ENCODE measurements at places on chromosomes 6 and 20.

DNA sequence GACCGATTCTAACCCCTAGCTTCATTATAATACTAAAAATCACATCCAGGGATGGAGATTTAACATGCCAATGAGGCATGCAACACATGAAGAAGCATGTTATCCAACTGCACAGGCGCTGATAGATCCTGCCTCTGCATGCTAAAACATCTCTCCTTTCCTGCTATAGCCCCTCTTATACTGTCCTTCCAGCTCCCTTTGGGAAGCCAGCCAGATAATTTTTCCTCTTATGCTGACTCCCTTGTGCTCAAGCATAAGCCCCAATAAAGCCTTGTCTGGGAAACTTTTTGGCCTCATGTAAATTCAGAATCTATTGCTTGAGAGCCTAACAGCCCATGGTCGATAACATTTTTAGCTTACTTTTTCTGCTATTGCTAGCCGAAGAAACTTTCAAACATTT lies 404.3 kb downstream of the EPM2A start:
- DNase-seq = no peak

DNA sequence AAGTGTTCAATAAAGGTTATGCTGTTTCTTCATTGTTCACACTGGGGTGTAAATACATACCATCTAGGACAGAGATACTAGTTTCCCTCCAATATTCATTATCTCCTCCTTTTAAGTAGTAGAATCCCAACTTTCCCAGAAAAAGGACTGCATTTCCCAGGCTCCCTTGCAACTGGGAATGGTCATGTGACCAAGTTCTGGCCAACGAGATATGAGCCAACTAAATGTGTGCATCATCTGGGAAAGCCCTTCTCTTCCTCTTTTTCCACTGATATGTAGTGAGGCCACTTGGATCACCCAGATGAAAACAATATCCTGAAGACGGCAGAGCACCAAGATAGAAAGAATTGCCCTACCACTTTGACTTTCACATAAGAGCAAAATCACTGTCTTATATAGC lies 97.9 kb upstream of the PTPRT start:
- no peak for DNase-seq

DNA sequence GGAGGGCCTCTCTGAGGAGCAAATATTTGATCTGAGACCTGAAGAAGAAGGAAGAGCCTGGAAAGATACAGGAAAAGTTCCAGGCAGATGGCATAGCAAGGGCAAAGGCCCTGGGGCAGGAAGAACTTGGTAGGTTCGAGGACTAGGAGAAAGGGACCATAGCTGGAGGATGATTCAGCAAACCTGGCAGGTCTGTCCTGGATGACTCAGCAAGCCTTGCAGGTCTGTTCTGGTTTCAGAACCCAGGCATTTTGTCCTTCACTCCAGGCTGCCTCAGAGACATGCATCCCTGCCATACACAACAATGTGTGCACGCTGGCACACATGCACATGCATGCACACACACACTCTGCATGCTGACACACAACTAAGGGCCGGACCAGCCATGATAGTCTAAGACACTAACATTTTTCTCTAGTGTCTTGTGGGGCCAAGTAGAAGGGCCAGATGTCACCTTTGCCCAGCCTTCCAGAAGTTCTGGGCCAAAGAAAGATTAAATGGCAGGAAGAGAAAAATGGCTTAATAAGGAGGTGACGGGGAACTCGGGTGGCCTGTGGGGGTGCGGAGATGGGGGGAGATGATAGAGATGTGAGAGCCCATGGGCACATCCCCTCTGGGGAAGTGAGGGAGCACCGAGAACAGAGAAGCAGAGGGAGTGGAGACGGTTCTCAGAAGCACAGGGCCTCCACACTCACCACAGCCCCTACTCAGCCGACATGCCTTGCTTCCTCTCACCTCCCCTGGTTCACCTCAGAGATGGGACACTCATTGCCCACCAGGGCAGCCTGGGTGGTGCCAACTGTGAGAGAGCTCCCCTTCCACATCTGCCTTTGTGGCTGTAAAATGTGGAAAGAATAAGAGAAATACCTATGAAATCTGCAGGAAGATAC lies 15.4 kb upstream of the TRIB3 start:
- DNase-seq = no peak

- DNase-seq = no peak
These were observed 21.2 kb downstream of the TFAP2D start for GRCh38 chr6:50734488-50734887.

DNA sequence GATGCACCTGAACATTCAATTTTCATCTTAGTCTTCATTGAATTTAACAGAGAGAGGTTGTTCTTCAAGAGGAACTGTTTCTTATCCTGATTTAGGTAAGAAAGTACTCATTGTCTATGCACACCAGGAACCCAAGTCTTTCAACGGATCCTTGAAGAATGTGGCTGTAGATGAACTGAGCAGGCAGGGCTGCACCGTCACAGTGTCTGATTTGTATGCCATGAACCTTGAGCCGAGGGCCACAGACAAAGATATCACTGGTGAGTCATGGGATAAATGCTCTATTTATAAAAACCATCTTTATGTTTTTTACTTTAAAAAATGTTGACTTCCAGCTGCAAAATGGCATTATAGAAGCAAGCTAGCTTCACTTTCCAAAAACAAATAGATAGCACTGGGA lies 10.2 kb downstream of the NQO2 start:
- DNase-seq = no peak

- no peak for DNase-seq
These were observed 311.2 kb downstream of the PKHD1 start for GRCh38 chr6:51775942-51776860.

- no peak for DNase-seq
These were observed 95.9 kb upstream of the SSTR4 start for GRCh38 chr20:22939181-22939580.

- no peak for DNase-seq
These were observed 34.2 kb upstream of the HINT3 start for GRCh38 chr6:125922322-125922860.

DNA sequence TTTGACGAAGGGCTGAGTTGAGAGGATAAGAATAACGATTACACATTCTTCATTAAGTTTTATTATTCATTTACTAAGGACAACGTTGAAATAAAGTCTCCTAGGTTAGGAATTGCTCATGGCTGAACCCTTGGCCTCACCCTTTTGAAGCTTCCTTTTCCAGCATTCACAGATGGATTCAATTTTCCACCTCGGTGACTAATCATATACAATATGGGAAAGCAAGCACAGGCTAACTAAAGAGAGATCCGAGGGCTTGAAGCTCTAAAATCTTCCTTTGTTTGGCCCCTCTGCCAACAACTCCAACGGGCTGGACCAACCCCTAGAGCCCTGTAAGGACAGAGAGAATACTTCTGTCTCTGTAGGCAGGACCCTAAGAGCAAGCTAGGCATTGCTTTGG lies 159.5 kb downstream of the SOD2 start:
- peak; percentile 87 for DNase-seq

DNA sequence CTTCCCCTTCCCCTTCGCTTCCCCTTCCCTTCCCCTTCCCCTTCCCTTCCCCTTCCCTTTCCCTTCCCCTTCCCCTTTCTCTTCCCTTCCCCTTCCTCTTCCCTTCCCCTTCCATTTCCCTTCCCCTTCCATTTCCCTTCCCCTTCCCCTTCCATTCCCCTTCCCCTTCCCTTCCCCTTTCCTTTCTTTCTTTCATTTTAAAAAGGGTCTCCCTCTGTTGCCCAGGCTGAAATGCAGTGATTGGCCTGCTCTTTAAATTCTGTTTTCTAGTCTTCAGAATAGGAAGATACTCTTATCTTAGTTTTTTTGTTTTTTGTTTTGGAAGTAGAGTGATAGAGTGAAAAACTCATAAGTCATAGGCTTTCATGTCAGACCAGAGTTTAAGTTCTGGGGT lies 85.2 kb downstream of the ANKS1A start:
- DNase-seq = no peak

GRCh38 chr6:119979862-119980261 lies 630.3 kb upstream of the MAN1A1 start:
- DNase-seq = no peak

DNA sequence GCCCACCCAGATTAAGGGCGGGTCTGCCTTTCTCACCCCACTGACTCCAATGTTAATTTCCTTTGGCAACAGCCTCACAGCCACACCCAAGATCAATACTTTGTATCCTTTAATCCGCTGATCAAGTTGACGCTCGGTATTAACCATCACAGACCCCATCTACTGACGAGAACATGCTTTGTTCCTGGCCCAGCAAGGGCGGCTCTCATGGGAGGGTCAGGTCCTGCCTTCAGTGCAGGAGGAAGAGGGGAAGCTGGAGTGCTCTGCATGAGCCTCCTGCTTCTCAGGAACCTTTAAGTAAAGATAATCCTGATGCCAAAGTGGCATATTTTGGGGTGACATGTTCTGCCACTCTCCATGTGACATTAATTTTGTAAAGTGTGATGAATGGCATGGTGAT lies 8.3 kb downstream of the KIF25 start:
- no peak for DNase-seq

DNA sequence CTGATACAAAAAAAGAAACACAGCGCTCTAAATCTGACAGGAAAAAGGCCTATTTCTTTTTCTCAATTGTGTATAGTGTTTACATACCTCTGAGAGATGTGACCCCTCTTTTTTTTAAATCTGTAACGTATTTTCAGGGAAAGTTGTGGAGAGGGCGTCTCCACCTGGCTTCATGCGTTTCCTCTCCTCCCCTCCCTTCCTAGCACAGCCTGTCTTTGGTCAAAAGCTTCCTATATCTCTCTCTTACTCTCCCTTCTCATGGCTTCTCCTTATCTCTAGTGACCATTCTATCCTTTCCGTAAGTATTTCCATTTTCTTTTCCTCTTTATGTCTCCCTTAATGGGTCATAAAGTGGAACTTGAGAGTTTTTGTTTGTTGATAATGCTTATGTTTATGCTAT lies 458.9 kb downstream of the HACE1 start:
- no peak for DNase-seq

GRCh38 chr6:91433660-91434534 lies 847.0 kb upstream of the MAP3K7 start:
- DNase-seq = no peak

GRCh38 chr6:11296449-11297375 lies 64.2 kb upstream of the NEDD9 start:
- no peak for DNase-seq

DNA sequence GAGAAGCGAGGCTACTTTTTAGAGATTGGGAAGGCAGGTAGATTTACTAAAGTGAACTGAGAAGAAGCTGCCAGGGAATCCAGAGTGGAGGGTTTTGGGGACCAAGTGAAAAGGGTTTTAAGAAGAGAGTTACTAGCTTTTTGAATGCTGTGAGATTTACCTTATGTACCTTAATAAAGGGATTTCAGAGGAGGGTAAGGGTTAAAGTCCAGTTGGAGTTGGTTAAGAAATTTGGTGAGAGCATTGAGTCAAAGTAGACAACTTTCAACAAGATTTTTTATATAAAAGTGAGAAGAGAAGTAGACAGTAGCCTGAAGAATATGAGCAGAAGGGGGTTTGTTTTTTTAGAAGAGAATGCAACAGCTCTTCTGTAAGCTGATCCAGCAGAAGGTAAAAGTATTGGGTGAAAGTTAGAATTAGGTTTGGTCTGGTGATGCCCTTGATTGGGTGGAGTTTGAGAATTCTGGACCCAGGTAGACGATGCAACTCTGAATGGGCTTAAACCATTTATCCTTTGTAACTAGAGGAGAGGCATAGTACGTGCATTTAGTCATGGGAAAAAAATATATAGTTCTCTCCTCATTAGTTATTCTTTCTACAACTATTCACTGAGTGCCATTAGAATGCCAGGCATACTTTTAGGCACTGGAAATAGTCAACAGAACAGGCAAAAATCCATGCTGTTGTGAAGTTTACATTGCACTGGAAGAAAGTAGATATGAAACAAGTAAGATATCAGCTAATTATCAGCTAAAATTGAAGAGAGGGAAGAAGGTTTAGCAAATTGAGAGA lies 44.8 kb downstream of the ATRN start:
- peak; percentile 25 for DNase-seq

DNA sequence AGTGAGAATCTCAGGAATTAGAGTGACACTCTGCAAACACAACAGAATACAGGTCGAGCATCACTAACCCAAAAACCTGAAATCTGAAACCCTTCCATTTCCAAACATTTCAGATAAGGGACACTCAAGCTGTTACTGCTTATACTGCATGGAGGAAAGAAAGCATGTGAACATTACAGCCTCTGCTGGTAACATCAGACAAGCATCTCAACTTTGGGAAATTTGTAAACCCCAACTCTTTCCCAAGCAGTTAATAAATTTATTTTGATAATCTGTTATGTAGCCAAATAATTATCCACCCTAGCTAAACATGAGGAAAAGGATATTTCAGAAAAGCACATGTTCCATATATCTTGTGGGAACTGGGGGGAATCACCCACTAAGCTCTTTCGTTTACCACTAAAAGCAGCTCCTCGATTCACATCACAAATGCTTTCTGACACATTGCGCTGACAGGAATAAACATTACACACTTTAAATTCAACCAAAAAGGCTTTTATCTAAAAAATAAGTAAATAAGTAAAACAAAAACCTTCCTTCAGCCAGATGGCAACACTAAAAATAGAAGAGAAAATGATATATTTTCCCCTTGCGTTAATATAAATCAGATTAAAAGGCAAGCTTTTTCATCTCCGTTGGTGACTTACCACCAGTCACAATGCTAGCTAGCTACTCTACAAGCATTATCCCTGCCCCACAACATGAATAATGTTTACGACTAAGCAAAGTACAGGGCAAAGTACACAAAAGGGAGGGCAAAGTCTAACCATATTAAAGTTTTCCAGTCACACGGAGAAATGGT lies 120.8 kb downstream of the MAP7 start:
- DNase-seq = no peak

GRCh38 chr6:42217157-42217518 lies 523 bp downstream of the MRPS10 start:
- DNase-seq = no peak

DNA sequence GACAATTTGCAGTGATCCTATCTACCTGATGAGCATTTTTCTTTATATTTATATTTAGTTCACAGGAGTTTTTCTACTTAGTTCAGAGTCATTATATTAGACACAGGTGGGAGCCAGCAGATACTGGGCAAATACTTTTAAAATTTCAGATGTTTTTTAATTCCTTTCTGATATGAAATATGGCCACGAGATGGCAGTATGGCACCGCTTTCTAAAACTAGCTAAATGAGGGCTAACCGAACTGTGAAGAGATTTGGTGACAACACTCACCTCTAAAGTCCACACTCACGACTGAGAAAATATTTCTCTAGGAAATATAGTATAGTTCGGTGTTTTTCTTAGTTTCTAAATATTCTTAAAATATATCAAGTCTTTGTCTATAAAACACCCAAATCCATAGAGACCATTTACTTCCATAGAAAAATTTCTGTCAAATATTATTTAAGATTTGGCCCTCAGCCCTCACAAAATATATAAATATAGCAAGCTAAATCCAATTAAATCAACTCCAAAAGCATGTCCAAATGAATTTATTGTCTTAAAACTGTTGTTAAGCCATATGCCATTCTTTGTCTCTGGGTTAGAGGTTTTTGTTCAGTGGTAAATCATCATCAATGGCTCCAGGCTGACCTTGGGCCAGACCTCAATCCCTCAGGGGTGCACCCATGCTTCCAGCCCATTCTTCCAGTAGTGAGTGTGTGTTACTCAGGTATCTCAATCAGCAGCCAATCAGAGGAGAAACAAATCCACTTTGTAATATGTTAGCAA lies 63.6 kb downstream of the HUS1B start:
- DNase-seq = peak; percentile 51

All from fibroblast of skin of abdomen (primary cell).